ENCODE measurements at places on chromosomes 5 and 9.
A peak's percentile ranks its signal among the peaks of the same experiment; 100 is the strongest.

DNA sequence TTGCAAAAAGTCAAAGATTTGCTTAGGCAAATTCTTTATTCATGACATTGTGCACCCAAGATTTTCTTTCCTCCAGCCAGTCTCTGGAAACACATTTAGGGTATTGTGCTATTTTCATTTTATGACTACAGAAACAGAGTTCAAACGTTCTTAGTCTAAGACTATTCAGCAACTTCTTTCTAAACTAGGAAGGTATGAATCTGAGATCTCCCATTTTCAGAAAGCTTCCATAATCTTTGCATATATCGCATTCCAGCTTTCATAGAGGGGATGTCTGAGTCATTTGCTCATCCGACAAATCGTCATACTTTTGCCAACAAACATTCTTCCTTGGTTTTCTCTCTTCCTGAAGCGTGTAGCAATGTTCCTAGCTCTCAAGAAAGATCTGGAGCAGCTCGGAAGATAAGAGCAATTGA, 1.6 kb upstream of the PAPPA start:
- DNase-seq = peak; percentile 30

DNA sequence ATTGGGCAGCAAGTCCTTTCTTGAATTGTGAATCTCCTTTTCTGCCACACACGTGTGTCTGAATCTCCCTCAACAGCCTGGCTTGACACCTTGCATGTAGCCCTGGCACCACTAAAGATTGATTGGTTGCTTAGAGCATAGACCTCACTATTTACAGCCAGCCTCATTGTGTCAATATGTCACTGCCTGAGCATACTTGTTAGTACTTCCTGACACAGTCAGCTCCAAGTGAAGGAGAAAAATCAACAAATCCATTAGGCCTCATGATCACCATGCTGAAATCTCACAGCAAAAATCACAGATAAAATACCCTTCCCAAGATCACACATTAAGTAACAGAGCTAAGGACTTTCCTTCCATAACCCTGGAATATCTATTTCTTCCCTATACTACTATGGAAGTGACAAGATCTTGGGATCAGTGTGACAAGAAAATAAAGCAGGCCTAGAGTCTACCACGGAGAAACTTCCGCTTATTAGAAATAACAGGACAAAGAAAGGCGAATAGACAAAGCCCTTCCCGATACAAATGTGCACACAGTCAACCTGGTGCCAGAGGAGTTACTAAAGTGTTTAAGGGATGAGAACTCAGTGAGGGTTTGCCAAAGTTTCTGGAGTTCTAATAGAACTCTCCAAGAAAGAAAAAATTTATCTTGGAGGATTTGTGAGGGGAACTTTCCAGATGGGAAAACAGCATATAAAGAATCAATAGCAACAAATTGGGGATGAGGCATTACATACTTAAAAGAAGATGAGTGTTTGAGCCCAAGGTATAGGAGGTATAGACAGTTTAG, 5.6 kb upstream of the ARL15 start:
- DNase-seq = no peak

DNA sequence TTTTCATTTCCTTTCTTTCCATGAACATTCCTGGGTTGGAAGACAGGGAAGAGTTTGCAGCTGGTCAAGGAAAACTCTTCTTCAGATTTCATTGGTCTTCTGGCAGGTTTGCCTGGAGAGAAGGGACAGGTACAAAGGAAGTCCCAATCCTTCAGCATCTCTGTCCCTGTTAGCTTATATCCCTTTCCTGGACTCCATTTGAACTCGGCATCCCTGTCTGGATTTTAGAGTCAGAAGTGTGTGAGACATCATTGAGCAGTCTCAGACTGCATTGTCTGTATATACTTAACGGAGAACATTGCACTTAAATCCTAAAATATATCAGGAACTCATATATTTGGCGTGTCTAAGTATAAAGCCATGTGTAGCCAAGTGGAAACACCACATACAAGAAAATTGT, 54.9 kb downstream of the ADGRV1 start:
- DNase-seq = no peak

GRCh38 chr9:120845255-120845654, 2.5 kb upstream of the PSMD5 start:
- no peak for DNase-seq

- no peak for DNase-seq
Observed at GRCh38 chr5:90353254-90353653, 56.3 kb downstream of the CETN3 start.

GRCh38 chr5:7910738-7911428, 41.9 kb downstream of the MTRR start:
- DNase-seq = no peak

DNA sequence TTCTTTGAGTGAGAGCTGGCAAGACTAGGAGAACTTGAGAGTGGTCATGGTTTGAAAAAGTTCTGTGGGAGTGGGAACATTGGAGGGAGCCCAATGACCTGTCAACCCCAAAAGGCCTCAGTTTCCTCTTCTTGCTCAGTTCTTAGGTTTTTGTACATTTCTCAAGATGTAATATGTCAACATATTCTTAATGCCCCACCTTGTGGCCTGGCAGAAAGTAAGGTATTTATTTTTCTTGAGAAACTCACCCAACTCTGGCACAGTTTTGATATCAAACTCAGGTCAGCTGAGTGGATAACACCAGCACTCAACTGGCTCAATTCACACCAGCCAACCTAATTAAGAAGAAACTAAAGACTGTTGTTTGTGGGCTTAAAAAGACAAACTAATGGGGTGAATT, 123.0 kb upstream of the SLC27A6 start:
- no peak for DNase-seq

DNA sequence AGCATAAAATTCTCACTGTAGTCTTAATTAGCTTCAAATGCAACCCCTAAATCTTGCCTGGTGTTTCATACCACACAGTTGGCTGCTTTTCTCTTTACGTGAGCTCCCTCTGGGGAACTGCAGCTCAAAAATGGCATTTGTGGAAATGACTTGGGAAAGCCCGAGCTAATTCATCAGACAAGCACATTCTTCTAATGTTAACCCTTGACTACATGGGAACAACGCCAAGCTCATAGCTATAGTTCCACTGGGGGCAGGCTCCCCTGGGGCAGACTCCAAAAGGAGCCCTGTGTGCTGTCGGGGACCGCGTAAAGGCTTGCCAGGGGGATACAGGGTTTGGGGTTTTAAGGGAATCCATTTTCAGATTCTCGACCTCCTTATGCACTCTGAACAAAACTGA, 301.4 kb upstream of the DAP start:
- DNase-seq = no peak

GRCh38 chr9:68609901-68610415, 69.3 kb upstream of the TMEM252 start:
- DNase-seq = no peak

DNA sequence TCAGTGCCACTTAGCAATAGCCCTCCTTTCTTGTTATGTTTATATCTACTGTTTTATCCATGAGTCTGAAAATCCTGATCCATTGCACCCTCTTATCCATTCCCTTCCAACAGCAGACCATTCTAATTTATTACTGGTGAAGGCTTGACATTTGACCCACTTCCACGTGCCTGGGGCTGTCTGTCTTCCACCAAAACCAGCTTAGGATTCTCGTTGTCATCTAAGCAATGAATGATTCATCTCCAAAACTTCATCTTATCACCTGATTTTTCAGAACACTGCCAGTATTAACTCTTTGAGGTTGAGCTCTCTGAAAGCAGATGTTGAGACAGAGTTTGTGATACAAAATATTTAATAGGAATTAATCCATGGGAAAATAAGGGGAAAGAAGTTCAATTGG, 277.8 kb upstream of the FBXL7 start:
- no peak for DNase-seq

GRCh38 chr5:151086905-151087360, 6.1 kb upstream of the TNIP1 start:
- DNase-seq = no peak

DNA sequence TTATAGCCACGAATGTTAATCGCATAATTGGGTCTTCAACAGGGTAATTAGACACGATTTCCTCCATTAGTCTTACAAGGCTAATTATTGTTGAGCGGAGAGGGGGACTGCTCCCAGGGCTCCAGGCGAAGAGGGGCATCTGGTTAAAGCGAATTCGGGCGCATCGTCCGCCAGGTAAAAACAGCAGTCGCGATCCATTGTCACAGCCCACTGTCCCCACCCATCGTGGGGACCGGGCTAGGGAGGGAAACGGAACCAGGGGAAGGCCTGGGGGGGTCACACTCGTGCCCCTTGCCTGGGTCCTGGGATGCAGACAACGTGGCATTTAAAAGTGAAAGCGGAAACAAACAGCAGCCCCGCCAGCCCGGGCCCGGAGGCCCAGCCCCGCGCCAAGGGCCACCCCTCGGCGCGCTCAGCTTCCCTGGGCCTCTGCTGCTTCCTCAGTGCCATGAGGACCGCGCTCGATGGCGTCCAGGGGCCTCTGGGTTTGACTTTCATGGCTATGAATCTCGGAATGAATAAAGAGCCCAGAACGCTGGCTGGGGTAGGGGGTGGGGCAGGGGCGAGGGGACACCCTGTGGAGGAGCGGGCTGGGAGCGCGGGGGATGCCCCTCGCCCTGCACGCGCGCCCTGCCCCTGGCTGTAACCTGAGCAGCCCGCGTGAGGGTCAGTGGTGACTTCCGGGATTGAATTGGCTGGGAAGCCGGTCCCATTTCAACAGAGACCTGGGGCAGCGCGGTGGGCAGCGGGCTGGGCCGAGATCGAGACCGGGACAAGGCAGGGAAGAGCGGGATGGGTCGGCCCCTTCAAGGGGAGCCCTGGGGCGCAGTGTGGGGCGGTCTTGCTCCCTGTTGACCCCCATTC, 99.9 kb downstream of the GTF3C4 start:
- DNase-seq = peak; percentile 69

DNA sequence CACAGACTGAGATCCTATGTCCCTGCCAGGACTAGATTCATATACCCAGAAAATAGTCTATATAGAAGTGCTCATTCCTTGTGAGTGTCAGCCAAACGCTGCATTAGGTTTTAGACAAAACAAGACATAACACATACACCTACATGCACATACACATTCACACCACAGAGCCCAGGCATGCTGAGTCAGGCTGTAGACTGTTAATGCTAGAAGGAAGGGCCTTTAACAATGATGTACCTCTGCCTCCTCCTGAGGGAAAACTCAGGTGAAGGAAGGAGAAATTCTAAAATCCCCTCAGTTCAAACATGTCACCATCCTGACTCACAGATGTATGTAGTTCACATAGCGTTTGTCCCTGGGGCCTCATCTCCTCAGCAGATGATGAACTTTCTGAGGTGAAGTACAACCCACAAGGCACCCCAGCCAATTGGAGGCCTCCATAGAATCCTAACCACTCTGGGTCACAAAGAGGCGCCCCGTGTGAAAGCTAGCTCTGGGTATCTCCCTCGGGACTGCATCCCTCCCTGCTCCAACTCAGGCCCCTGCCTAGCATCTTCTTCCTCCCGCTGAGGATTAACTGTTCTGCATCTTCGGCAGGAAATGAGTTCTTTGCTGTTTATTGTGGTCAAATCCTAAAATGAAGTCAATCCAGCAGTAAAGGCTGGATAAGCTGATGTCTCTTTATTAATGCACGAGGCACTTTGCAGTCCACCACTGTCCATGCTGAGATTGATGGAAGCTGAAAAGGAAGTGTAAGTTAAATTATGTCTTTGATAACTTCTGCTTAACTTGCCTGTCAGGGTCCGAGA, 40.8 kb upstream of the FSTL4 start:
- DNase-seq = no peak

GRCh38 chr5:172797771-172798191, 26.8 kb upstream of the DUSP1 start:
- no peak for DNase-seq

DNA sequence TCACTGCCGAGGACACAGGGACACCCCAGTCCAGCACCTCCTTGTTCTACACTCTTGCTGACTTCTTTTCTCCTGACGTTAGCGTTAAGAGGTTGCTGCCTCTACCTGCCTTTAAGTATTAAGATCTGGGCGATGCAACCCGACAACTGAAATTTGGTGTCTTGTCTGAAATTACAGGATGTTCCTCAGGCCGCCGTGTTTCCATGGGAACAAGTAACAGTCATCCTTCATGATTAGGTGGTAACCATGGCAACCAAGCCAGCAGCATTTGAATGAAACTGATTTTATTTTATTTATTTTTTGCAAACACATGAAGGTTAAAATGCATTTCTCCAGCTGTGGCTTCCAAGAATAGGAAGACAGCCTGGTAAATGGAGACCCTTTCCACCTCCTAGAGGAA, 20.8 kb downstream of the DAB2IP start:
- no peak for DNase-seq

- no peak for DNase-seq
Observed at GRCh38 chr5:42962124-42962523, 78.0 kb downstream of the ANXA2R start.

DNA sequence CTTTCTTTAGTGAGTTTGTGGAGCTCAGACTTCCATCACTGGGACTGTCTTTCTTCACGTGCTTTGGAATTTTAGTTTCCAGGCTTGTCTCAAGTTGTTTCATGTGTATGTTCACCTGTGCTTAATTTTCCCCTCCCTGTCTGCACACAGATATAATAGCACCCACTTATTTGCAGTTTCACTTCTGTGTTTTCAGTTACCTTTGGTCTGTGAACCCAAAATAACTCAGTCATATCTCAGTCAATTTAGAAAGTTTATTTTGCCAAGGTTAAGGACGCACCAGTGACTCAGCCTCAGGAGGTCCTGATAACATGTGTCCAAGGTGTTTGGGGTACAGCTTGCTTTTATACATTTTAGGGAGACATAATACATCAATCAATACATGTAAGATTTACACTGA, 330.4 kb downstream of the ICE1 start:
- no peak for DNase-seq

DNA sequence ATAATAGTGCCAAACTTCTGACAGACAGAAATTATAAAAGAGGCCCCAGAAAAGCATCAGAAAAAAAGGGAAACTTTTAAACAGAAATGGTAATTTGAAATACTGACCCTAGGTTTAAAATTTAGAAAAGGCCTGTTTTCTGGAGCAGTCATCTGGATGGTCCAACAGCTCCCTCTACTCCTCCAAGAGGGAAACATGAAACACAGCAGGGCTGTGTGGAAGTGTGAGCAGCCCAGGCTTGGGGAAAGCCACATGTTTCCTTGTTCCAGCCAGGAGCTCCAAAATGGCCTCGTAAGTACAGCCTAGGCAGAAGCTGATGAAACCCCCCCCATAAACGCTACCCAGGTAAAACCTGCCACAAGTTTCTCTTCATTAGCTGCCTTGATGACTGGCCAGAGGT, 499.3 kb upstream of the ADAMTS16 start:
- peak; percentile 59 for DNase-seq

GRCh38 chr5:151008906-151009305, 11.5 kb upstream of the GPX3 start:
- no peak for DNase-seq

- no peak for DNase-seq
Observed at GRCh38 chr9:133852431-133852830, 114.3 kb upstream of the SARDH start.

- no peak for DNase-seq
Observed at GRCh38 chr9:38216572-38216971, 147.5 kb upstream of the SHB start.

- DNase-seq = no peak
Observed at GRCh38 chr5:149125386-149125891, 15.9 kb upstream of the ABLIM3 start.

GRCh38 chr5:137218471-137218870, 280.7 kb downstream of the SPOCK1 start:
- no peak for DNase-seq
